ENCODE measurements at places on chromosomes 6 and 20.

- DNase-seq: no peak
These were observed 696 bp upstream of the SUPT3H start for GRCh38 chr6:45378334-45378926.

DNA sequence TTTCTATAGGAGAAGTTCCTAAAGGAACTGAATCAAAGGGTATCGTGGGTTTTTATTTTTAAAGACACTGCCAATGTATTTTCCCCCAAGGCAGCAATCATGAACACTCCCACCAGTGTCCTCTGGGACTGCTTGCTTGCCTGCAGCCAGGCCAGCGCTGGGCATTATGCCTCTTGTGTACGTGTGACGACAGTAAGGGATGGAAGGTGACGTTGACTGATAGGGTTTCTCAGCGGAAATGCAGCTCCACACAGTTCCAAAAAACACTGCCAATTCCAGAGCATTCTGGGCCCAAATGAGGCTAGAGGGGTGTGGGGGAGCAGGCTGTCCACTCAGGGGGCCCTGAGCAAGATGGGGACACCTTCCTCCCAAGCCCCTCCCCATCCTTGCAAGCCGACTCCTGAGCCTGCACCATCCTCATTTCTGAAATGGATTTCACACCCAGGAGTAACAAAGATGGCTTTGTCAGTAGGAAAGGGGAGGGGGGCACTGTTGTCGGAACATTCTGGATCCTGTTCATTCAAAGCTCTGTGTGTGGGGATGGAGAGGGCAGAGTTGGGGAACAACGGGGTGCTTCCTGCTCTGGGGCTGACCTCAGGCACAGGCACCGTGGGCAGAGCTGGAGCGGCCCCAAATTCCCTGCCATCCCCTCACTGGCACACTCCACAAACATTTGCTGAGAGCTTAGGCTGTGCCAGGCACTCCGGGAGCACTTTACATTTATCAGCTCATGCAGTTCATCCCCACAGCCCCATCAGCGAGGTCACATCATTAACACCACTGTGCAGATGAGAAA lies 20.0 kb downstream of the PREX1 start:
- DNase-seq: no peak

DNA sequence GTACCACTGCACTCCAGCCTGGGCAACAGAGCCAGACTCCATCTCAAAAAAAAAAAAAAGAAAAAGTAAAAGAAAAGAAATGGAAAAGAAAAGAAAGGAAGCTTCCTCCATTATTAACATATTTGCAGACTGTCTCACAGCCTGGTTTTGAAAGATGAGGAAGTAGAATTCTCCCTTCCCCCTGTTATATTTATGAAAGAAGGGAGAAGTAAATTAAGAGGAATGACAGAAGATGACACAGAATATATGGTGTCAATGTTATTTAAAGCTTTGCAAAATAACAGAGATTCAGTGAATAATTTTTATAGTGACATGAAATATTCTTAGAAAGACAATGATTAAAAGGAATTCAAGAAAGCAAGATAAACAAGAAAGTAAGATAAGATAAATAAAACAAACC lies 83.7 kb upstream of the PRSS16 start:
- DNase-seq: no peak

DNA sequence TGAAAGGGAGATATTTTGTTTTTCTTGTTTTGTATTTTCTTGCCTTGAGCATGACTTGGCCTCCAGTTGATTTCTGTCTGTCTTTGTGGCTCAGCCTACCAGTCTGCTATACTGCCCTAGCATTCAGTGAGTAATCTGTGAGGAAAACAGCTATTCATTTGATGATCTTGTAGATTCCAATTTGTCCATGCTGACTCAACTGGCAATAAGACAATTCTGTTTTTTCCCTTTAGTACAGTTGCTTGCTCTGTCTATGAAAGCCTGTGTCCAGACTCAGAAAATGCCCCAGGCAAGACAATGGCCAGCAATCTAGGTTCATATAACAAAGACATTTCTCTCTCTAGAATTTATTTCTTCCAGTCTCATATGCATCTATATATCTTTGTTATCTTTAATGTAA lies 10.9 kb upstream of the SOX4 start:
- no peak for DNase-seq

DNA sequence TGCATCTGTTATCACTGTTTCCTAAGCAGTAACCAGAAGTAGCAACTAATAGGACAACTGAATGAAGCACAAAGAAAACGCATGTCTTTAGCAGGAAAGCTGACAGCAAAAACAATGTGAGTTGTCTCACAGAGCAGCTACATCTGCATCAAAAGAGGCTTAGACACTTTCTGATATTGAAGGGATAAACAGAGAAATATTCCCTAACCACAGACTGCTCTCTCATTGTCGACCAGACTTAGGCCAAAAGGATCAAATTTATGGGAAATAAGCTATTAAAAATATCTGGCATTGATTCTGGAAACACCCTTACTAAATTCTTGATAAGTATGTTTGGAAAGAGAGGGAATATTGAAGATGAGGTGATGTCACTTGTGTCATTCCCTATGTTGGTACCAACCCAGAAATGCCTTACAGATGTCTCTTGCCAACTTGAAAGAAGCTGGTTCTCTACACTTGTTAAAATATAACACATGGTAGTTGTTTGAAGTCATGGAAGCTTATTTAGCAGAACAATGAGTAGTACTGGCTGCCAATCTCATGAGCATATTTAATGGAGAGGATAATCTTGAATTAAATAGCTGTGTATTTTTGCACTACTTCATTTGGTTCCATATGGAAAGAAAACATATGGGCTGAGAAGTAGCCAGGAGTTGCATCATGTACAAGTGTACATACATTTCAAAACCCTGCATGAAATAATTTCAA lies 929.3 kb upstream of the MAN1A1 start:
- no peak for DNase-seq

GRCh38 chr6:1055015-1055921 lies 256.6 kb upstream of the FOXQ1 start:
- no peak for DNase-seq

DNA sequence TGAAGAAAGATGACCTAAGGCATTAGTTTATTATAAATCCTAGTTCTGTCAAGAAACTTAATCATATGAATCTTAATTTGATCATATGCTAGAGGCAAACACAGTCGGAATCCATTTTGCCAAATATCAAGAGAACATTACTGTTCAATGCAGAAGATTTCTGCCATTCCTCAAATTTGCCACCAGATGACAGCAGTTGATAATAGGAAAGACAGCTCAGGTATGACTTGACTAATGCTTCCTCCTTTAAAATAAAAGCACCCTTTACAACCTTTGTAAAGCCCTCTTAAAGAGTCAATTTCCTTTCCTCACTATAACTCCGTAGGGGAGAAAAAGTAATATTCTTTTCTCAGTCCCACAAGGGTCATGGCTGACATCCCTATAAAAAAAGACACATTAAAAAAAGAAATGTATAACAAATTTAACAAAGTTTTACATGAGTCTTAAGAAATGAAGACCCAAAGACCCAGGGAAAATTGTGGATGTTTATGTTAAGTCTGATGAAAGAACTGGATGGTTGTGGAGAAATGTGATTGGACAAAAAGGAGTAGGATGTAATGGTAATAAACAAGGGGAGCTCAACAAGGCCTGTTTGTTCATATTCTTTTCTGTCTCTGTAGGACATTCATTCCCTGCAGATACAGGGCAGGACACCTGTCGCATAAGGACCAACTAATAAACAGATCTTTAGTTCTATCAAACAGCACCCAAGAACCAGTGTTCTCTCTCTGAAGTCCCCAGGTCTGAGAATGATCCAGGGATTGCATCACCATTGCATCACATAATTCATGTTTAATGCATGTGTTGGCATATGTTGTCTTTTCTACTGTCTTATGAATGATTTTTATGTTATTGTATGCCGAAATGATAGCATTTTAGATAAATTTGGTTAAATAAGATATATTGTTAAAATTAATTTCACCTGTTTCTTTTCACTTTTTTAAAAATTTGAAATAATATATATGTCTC lies 23.0 kb upstream of the IL17A start:
- DNase-seq: no peak

Measured in GM19239 (cell line).